Suppressor macrophage treated with lipopolysaccharide for 4 hours (primary cell): ENCODE measurements at places on chromosomes 7 and 10.
A peak's percentile ranks its signal among the peaks of the same experiment; 100 is the strongest.

GRCh38 chr10:20871970-20872369 lies 25.1 kb downstream of the NEBL start:
- DNase-seq, result no peak

DNA sequence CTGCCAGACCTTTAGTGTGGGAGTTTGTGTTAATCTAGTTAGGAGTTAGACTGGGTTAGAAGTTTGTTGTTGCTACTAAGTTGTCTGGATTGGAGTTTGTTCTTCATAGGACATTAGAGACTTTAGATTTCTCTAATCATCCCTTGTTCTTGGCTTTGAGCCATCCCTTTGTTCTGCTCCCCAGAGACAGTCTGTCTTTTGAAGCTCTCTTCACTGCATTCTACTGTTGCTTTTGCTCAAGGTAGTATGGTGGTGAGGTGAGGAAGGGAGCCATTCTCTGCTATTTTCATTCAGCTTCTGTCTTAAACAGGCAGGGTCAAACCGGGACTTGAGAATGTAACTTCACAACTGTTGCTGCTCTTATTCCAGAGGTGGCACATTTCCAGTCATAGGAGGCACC lies 10.4 kb upstream of the TARP start:
- DNase-seq, result no peak

GRCh38 chr7:17207220-17207619 lies 91.2 kb upstream of the AHR start:
- DNase-seq, result no peak

- DNase-seq, result no peak
Observed at GRCh38 chr10:125026036-125026931, 84.4 kb downstream of the ZRANB1 start.

DNA sequence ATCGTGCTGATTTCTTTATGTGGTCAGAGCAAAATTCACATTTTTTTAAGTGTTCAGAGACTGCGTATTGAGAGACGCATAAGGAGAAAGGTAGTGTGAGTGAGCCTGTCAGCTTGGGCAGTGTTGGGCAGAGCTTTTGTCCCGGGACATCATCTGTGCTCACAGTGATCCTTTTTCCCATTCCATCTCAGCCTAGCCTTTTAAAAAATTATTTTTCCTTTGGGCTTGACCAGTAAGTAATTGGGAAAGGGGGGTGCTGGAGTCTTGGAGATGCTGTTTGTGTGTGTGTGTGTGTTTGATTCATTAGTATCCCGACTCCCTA lies 1.5 kb downstream of the NRF1 start:
- DNase-seq, result no peak

GRCh38 chr10:32055478-32056135 lies 618 bp downstream of the KIF5B start:
- DNase-seq, result peak; percentile 80

- no peak for DNase-seq
Observed at GRCh38 chr10:71268247-71268691, 50.8 kb upstream of the SLC29A3 start.

DNA sequence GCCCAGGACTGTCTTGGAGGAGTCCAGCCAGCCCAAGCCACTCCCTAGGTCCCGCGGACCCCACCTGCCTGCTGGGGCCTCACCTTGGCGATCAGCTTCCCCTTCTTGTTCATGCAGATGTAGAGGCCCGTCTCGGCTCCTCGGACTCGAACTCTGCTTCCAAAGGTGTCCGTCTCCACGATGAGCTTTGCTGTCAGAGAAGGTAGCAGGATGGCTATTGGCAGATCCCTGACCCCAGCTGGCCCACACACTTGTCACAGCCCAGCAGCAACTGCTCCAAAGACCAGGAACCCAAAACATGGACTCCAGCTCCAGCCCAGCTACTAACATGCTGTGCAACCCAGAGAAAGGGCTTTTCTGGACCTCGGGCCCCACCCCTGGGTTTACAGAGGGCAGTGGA lies 4.5 kb downstream of the FGF8 start:
- no peak for DNase-seq

DNA sequence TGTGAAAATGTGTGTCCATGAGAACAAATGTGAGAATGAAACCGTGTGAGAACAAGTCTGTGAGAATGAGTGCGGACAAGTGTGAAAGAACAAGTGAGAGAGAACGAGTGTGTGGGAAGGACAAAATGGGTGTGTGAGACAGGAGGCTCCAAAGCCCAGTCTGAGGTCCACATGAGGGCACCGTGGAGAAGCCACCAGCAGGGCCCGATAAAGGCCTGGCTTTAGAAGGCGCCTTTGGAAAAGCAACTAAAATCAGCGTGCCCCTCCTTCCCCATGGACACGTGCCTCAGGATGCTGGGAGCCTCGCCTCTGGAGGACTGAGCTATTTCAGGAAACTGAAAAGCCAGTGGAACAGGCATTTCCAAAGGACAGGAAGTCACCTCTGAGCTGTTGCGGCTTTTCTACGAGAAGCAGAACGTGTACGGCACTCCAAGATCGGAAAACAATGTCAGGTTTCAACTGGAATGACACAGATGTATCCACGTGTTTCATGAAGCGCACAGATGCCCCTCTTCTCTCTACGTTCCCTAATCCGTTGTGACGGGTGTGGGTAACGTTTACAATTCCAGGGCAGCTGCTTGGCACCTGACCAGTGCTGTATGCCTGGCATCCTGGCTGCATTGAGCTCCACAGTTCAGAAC lies 46.4 kb downstream of the ESYT2 start:
- peak; percentile 15 for DNase-seq

GRCh38 chr10:44478876-44479705 lies 94.2 kb upstream of the CXCL12 start:
- peak; percentile 46 for DNase-seq

GRCh38 chr7:3482147-3482921 lies 181.3 kb downstream of the SDK1 start:
- no peak for DNase-seq

DNA sequence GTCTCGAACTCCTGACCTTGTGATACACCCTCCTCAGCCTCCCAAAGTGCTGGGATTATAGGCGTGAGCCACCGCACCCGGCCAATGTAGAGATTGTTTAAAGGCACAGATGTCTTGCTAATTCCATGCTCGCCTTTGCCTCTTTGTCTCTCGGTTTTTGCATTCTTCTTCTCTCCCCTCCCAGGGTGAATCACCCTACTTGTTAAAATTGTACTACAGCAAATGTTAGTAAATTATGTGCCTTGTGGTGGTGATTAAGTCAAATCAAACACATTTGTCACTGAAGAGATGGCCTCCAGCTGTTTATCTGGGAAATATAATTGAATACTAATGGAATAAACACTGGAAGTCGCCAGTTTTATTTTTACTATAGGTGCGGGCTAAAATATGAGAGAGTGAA lies 384.4 kb upstream of the AUTS2 start:
- no peak for DNase-seq

DNA sequence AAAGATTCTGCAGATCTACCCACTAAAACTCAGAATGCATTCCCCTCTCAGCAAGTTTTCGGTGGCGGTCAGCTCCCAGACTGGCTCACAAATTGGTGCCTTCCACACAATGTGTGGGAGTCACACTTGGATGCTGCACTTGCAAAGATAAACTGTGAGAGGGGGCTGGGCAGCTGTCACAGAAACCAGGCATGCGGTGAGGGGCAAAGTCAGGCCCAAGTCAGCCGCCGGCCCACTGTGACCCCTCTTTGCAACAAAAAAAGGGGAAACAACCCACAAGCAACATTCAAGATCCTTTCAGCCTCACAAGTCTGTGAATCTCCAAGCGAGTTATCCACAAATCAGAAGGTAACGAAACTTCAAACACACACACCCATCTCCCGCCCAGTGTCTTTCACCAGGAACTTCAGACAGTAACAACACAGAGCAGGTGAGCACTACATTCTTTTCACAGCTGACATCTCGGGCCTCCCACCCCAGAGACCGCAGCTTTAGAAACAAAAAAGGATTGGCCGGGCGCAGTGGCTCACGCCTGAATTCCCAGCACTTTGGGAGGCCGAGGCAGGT lies 32.0 kb downstream of the SNX8 start:
- no peak for DNase-seq

- no peak for DNase-seq
Observed at GRCh38 chr7:82270870-82271269, 172.7 kb downstream of the CACNA2D1 start.

DNA sequence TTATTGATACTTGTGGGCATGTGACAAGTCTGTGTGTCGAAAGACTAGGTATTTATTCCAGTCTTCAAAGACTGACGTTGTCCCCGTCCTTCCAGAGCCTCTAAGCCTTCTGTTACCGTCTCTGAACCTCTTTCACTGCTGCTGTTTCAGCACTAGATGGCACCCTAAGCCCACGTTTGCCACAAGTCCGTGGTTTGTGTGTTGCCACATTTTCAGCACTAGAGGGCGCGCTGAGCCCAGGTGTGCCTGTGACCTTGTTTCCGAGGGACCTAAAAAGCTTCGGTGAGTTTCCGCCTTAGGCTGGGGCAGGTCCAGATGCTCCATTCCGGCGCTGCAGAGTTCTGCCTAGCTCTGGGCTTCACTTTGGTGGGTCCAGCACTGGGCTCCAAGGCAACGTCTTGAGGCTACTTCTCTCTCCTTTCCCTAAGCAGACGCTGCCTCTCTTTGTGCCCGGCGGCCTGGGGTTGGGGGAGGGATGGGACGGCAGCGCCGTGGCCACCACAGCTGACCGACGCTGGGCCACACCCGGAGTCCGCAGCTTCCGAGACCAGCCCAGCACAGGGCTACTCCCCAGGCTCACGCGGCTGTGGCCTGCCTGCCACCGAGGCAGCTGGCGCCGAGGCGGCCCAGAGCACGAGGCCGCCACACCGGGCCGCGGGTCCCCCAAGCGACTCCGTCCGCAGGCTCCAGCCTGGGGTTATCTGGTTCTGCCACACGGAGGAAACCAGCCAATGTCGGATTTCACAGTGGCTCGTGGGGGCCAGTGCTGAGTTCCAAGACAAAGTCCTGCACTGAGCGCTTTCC lies 520.2 kb downstream of the REEP3 start:
- peak; percentile 81 for DNase-seq

DNA sequence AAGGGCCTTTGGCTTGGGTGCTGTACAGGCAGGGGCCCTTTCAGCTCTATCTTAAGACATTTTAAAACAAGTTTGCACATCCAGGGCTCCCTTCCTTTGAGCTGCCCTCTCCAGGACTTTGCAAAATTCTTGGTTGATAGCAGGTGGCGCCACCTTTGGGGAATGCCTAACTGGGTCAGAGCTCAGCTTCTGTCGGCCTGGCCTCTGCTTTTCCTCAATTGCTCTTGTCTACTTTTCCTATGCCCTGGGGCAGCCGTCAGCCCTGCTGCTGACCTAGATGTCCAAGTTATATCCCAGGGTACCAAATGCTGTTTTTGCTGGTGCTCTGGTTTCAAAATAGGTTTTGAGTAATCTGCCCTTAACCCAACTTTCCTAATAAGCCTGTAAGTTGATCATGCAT lies 65.8 kb downstream of the APBB1IP start:
- DNase-seq, result no peak

DNA sequence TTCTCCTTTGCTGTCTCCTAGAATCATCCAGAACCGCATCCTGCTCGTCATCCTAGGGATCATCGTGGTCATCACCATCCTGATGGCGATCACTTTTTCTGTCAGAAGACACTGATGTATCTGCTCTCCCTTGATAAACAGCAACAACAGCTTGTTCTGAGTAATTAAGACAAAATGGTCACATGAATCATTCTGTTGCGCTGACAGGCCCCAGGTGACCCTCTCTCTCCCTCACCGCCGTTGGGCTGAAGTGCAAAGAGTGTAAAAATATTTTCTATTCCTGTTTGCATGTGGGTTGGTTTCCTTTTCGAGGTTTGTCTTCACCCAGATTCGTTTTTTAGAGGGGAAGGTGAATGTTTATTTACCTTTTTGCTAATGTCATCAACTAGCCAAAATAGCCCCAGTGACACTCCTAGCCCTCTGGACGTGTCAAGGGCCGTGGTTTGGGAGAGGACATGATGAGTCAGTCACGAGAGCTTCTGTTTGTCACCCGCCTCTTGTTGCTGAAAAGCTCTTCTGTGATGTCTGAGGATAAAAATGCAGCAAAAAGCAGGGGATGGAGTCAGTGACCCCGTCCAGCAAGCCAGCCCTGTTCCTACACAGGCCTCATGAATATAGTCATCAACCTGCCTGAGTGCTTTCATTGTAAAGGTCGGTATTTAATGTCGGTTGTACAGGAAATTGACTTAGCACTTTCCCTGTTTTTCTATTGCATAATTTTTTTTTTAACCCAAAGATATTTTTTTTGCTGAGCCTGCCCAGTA lies 134.6 kb upstream of the TCF7L2 start:
- peak; percentile 64 for DNase-seq

DNA sequence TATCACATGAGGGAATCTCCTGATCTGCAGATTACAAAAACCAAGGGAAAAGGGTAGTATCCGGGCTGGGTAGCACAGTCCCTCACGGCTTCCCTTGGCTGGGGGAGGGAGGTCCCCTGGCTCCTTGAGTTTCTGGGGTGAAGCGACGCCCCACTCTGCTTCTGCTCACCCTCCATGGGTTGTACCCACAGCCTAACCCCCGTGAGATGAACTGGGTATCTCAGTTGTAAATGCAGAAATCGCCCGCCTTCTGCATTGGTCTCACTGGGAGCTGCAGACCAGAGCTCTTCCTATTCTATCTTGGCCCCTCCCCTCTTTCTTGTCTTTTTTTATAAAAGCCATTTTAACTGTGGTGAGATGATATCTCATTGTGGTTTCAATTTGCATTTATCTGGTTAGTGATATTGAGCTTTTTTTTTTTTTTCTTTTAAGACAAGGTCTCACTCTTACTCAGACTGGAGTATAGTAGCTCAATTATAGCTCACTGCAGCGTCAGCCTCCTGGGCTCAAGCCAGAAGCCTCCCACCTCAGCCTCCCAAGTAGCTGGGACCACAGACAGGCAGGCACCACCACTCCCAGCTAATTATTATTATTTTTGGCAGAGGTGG lies 87.8 kb downstream of the ABCC2 start:
- DNase-seq, result no peak

DNA sequence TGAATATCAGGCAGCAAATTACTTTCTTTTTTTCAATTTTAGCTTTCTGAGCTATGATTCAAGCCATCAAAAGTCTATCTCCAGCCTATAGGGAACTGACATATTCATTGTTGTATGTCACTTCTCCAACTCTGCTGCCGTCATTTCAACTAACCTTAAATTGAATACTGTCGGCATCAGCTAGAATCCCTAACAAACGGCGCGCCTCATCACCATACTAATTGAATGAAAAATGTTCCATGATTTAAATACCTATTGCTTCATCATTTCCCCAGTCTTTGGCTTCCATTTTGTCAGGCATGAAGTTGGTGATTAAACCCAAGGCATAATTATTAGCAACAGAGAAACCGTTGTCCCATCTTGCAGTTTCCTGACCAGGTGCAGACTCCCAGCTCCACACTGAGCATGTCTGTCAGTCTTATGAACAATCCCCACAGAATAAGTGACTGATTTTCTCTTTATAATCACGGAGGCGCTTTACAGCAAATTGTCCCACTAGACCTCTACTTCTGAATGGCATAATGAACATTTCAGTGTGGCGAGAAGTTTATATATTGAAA lies 83.5 kb upstream of the NPY start:
- no peak for DNase-seq

DNA sequence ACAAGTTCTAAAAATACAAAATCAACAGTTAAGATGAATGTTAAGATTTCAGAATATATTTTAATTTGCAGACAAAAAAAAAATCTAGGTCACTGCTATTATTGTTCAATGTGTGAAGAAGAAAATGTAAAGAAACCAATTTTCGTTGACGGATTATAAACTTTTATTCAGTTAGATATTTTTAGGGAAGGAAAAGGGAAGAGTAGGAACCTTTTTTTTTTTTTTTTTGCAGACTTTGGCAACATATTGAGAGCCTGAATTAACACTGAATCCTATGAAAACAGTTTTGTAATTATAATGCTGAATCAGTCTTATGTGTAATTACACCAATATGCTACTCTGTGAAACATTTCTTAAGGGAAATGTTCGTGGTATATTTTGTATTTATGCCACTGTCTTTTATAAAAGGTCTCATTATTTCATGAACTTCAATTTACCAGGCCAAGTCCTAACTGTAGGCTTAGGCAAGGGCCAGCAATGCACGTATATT lies 106.3 kb downstream of the ST8SIA6 start:
- no peak for DNase-seq
